ENCODE measurements at places on chromosomes 2 and 18. TPM values are rescaled to one million over a fixed set of nuclear protein-coding genes. Genes with fewer than 3 reads are reported as not detected.

- DNase-seq: no peak
Observed at GRCh38 chr2:54479424-54479823, 23.3 kb downstream of the SPTBN1 start.

DNA sequence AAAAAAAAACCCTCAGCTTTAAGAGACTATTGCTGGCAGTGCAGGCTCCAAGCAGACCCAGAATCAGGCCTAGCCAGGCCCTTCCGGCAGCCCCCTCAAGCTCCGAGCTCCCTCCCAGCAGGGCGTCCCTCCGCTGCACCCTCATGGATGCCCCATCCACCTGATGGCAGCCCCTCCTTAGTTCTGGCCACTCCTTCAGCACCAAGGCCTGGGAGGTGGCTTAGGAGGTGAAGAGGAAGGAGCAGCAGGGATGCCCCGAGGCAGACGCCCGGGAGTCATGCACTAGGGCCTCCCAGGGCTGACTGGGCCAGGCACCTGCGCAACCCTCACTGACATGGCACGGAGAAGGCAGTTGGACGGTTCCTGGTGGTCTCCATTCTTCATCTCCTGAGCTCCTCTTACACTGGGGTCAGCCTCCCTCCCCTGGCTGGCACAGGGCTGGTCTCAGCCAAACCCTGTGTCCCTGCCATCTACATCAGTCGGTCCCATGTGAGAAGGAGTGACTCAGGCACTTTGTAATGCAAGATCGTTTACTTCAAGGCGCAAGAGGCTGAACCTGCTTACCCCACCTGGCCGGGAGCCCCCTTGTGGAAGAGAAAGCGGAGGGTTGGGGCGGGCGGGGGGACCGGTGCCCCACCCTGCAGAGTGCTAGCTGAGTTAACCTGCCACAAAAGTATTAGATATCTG lies 53.5 kb upstream of the ID2 start:
- no peak for DNase-seq

DNA sequence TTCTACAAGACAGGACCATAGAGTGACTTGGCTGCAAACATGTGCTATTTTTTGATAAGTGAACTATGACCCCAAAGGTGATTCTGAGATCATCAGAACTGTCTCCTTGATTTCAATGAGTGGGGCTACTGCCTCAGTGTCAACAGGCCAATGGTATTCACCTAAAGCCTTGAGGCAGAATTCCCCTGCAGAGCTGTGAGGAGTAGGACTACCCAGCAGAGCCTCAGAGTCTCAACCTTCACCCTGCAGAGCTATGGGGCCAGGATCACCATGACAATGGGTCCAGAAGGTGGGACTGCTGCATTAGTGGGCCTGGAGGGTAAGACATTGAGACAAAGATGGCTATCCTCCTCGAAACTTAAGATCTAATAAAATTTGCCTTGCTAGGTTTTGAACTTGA lies 1668.2 kb upstream of the SLC39A10 start:
- no peak for DNase-seq

GRCh38 chr18:45522371-45522770 lies 92.9 kb upstream of the SLC14A2 start:
- no peak for DNase-seq

KIAA2012 gene
- total RNA-seq: not detected

CDKL4 gene
- total RNA-seq: not detected

Measured in naive thymus-derived CD8-positive, alpha-beta T cell (primary cell).